ENCODE measurements at places on chromosomes 11 and 22. TPM values are rescaled to one million over a fixed set of nuclear protein-coding genes. Genes with fewer than 3 reads are reported as not detected.

GRCh38 chr11:75022759-75023396 is 34.1 kb downstream of the NEU3 start:
- peak; percentile 85 for DNase-seq

- DNase-seq = peak; percentile 30
Observed at GRCh38 chr11:47948137-47948536, 32.2 kb upstream of the PTPRJ start.

DNA sequence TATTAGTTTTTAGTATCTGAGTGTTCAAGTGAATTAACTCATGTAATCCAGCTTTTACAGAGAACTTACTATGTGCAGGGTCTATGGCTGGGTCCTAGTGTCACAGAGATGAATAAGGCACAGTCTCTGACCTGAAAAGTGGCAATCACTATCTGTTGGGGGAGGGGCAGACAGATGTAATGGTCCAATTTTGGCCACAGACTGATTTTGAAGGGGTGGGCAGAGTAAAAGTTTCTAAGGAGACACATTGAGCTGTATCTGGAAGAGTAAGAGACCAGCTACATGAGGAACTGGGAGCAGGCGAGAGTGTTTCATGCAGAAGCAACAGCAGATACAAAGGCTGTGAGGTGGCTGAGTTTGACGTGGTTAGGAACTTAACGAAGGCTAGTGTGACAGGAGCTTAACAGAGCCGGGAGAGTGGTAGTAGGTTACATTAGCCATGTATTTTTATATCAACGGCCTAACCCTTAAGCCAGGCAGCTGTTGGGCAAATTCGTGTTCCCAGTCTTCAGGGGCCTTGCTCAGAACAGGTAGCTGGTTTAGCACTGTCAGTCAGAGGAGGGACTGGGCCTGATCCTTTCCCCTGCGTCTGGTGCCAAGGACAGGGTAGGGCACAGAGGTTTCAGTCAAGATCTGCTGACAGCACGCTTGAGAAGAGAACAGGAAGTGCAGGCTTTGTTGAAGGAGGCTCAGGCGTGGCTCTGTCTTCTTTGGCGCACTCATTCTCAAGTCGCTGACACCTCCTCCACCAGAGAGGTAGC is 1.4 kb upstream of the STIM1 start:
- no peak for DNase-seq

GRCh38 chr11:120192831-120193625 is 17.8 kb upstream of the OAF start:
- no peak for DNase-seq

- peak; percentile 52 for DNase-seq
Observed at GRCh38 chr11:93236741-93237675, 39.2 kb upstream of the SLC36A4 start.

- DNase-seq = no peak
Observed at GRCh38 chr11:117143390-117143789, 697 bp upstream of the PAFAH1B2 start.

DNA sequence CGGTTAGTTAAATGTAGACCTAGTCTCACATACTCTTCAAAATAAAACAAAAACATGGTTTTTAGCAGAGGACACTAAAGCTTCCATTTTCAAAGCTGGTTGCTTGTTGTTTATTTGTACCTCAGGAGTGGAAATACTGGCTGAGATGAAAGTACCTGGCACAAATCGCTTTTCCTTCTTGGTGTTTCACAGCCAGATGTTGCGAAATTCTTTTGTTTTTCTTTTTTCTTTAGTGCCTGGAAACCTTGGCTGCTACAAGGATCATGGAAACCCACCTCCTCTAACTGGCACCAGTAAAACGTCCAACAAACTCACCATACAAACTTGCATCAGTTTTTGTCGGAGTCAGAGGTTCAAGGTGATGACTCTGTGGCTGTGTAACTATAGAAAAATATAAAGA is 48.3 kb downstream of the KREMEN1 start:
- DNase-seq = no peak

DNA sequence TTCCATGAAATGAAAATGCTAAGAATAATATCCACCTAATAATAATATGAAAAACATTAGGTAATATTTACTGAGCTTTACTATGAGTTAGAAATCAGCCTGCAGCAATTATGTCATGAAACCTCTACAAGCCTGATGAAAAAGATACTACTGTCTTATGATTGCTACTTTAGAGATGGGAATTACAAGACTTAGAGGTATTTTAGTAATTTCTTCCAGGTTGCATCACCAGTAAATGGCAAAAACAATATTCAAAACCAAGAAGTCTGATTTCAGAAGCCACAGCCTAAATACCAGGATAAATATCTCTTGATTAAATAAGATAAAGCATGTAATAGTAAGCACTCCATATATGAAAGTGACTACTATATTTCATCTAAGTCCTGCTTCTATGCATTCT is 13.8 kb downstream of the OR5B21 start:
- no peak for DNase-seq

DNA sequence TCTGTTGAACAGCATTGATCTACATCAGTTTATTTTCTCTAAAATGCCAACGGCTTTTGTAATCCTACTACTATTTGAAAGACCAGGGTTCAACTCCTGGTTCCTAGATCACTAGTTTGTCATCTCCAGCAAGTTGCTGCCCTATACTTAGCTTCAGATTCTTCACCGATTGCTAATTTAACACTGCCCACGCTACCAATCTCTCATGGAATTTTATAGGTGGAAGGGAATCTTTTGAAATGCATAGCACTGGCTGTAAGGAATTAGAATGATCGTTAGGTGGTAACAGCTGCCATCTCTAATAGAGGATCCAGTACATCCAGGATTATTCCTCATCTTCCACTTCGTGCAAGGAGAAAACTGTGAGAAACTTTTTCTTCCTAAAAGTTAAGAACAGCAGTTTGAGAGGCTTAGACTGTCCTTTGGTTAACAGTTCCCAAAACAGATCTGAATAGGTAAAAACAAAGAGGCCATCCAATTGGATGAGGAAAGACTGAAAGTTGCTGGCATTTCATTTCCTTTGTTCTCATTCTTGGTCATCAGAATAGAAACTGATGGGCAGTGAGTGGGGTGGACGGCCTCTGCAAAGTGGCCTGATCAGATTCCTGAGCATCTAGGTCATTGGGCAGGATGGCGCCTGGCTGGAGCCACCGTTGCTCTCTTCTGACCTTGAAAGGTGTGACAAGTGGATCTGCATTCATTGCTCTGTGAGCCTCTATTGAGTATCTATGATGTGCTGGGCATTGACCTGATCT is 236.3 kb upstream of the SORL1-AS1 start:
- peak; percentile 52 for DNase-seq

DNA sequence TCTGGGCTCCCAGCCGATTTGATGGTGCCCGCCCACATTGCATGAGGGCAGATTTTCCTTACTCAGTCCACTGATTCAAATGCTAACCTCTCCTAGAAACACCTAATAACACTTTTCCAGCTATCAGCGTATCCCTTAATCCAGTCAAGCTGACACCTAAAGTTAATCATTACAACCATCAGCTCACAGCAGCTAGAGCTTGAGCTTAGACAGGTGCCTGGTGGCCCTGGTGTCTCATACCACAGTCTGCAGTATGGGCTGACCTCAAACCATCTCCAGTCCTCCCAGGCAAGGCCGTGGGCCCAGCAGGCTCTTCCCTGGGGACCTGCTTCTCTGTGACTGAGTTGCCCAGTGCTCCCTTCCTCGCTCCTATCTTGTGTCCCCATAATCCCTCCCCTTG is 174.4 kb upstream of the NECTIN1 start:
- no peak for DNase-seq

DNA sequence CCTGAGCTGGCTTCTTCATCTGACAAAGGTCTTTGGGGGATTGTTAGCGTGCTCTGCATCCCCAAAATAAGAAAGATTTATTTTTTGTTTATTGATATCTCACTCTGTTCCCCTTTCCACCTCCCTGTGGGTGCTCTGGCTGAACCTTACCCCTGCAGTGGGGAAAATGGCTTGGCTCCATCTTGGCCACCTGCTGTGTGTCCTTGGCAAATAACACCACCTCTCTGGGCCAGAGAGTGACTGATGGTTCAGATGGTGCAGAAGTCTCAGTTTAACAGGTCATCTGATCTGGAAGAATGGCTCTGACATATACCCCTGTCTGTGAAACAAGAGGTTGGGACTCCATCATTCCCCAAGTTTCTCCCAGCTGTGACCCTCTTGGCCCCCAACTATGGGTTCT is 157.6 kb downstream of the MYO18B start:
- no peak for DNase-seq

DNA sequence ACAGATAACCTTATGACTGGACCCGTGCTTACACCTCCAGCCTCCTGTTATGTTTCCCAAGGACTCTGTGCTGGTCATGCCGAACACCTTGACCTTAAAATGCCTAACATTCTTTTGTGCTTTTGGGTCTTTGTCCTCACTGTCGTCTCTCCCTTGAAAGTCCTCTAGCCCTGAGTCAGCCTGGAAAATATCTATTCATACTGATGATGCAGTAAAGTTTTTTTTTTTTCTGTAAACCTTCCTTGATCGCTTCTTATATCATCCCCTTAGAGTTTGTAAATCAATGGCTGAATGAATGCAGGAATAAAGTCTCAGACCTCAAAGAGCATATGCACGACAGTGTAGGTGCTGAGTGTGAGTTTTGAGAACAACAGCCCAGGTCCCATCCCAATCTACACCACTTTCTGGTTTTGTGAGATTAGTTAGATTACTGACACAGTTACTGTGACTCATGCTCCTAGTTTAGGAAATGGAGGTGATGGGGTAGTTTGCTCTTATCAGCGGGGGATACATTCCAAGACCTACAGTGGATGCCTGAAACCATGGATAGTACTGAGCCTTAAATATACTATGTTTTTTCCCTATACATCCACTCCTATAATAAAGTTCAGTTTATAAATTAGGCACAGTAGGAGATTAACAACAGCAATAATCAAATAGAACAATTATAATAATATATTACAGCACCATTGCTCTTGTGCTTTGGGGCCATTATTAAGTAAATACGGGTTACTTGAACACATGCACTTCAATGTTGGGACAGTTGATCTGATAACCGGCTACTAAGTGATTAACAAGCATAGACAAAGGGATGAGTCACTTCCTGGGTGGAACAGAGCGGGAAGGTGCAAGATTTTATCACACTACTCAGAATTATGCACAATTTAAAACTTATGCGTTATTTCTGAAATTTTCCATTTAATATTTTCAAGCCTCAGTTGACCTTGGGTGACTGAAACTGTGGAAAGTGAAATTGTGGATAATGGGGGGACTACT is 8.6 kb downstream of the TCN1 start:
- no peak for DNase-seq

DNA sequence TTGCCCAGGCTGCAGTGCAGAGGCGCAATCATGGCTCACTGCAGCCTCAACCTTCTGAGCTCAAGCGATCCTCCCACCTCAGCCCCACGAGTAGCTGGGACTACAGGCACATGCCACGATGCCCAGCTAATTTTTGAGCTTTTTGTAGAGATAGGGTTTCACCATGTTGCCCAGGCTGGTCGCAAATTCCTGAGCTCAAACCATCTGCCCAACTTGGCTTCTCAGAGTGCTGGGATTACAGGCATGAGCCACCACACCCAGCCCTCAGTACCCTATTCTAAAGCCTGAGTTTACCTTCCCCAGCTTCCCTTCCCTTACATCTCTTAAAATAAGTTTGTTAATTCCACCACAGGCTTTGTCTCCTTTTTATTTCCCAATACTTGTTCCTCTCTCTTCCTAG is 59.1 kb downstream of the AMBRA1 start:
- no peak for DNase-seq

DNA sequence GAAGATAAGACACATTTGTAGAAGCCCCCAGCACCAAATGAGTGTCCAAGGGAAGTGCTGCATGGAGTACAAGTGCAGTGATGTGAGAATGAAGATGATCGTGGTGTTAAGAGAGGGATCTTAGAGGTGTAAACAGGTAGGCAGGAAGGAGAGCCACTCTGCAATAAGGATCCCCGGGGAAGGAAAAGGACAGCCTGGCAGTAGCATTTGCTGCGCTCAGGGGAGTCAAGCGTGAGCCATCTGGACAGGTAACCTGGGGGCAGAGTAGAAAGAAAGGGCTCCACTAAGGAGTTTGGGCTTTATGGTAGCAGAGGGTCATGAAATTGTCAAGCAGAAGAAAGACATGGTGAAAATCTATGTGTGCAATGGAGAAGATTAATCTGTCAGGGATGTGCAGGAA is 587.2 kb downstream of the BUD13 start:
- DNase-seq = no peak

GRCh38 chr11:94028436-94028835 is 7.3 kb downstream of the HEPHL1 start:
- DNase-seq = no peak

KRTAP5-7 gene
- total RNA-seq = not detected

TUT1 gene
- 24.9 TPM for total RNA-seq

DERL3 gene
- total RNA-seq = 9.8 TPM

FOLR3 gene
- not detected for total RNA-seq

HBG2 gene
- total RNA-seq = not detected

UBASH3B gene
- total RNA-seq = 8.0 TPM

MS4A4A gene
- total RNA-seq = not detected

HORMAD2 gene
- not detected for total RNA-seq

INTS4 gene
- total RNA-seq = 38.6 TPM

Measured in H9 (cell line).